NCI-H2081 (cell line): ENCODE measurements at places on chromosomes 16 and 17.

DNA sequence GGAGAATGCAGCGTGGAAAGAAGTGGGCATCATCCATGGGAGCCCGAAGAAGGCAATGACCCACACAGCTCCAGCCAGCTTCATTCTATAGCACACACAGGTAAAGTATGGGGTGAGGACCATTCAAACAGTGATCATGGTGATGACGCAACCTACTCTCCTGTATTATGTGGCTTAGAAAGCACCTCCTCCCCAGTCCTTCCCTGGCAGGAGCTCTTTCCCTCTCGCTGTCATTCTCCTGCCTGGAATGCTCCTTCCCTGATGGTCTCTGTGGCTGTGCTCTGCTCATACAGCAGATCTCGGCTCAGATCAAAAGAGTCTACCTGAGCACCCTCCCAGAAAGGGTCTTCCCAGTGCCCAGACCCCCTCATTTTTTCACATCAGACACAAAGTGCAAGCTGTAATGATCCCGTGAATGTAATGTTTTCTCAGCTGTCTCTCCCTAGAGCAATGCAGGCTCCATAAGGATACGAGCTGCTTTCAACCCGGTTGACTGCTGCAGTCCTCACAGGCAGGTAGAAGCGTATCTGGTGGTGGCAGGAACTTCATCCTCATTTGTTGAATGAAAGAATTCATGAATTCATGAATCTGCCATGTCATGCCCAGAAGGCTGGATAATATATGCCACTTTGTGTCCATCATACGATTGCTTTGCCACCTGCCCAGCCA is 248.8 kb downstream of the HS3ST3A1 start:
- no peak for DNase-seq

- no peak for DNase-seq
Observed at GRCh38 chr16:21101631-21102420, 48.8 kb downstream of the DNAH3 start.

GRCh38 chr17:70357190-70357589 is 187.9 kb downstream of the KCNJ2 start:
- DNase-seq = no peak

DNA sequence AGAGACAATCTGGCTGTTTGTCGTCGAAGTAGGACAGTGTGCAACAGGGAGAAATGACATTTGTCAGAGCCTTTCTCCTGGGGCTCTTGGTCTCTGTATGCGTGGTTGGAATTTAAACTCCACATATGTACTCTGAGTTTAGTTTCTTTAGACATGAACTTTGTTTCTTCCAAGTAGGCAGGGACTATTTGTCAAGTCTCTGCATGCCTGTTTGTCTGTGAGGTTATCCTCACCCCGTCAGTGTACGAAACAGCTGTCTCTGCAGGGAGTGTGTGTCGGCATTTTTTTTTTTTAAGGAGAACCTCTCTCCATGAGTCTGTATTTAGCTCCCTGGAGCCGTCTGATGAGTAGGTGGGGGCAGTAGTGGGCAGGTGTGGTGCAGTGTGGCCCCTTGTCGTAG is 29.7 kb downstream of the NDEL1 start:
- no peak for DNase-seq

DNA sequence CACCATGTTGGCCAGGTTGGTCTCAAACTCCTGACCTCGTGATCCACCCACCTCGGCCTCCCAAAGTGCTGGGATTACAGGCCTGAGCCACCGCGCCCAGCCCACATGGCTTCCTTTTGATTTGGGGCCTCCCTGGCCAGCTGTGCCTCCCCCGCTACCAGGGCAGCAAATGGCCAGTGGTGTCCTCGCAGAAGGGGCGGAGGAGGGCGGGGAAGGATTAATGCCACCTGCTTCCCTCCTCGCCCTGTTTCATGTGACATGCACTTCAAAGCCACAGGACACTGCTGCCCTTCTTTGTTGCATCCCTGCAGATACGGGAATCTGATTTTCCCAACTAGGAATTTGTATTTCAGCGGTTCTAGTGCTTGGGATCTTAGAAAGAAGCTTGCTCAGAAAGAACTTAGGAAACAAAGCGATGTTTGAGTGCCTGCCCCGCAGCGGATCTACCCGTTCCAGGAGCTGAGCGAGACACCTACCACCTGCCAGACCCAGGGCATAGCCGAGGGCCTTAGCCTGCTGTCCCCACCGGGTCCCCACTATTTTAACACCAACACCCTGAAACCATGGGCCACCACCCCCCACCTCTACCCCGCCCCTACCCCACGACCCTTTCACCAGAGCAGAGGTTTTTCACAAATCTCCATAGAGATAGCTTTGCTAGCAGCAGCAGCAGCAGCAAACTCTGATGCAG is 37.7 kb upstream of the CCDC182 start:
- no peak for DNase-seq

GRCh38 chr17:1413281-1413791 is 13.3 kb upstream of the YWHAE start:
- no peak for DNase-seq

GRCh38 chr16:56609463-56609921 is 1.1 kb downstream of the MT2A start:
- DNase-seq = peak; percentile 14

DNA sequence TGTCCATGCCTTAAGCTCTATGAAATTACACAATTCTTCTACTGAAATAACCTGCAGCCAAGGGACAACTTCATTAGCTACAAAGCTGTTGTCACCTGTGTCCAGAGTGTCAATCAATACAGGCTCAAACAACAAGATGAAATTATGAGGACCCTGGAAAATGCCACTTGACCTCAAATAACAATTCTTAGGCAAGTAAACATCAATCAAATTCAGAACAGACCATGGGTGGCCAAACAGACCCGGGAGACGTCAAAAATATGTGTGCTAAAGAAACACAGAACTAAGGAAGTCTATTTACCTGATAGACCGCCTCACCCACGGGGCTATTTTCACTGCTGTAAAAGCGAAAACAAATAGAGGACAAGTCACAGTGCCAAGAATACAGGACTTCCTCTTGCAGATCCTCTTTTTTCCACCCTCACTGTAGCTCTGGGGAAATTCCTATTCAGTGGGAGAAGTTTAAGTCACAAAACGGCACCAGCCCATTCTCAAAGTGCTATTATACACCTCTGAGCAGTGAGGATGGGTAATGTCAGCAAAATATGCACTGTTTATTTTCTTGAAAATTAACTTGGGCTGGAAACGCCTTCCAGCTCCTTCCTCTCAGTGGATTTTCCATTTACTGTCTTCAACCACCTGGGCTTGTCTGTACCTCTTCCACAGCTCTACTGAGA is 2.7 kb downstream of the LITAF start:
- peak; percentile 9 for DNase-seq

- DNase-seq = no peak
Observed at GRCh38 chr16:2432801-2433505, 3.7 kb downstream of the CCNF start.

- DNase-seq = no peak
Observed at GRCh38 chr17:18925187-18925586, 26.8 kb upstream of the SLC5A10 start.

- no peak for DNase-seq
Observed at GRCh38 chr16:71671165-71671564, 45.2 kb downstream of the MARVELD3 start.

- DNase-seq = no peak
Observed at GRCh38 chr17:37225465-37225864, 150.3 kb upstream of the C17orf78 start.

DNA sequence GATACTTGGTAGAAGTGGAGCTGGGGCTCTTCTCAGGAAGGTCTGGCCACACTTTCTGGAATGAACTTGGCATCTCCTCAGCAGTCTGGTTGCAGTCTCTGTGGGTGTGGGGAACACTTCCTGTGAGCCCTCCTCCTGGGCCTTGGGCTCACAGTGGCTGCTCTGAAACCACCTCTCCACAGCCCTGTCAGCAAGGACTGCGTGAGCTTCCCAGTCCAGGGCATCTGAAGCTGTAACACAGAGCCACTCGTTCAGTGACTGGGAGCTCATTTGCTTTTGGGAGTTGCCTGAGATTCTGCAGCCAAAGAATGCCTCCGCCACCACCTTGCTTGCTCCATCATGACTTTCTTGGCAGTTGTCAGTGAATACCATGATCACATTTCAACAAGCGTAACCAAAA is 60.0 kb downstream of the CLEC16A start:
- DNase-seq = no peak

GRCh38 chr17:56812901-56813388 is 20.8 kb downstream of the C17orf67 start:
- DNase-seq = no peak

DNA sequence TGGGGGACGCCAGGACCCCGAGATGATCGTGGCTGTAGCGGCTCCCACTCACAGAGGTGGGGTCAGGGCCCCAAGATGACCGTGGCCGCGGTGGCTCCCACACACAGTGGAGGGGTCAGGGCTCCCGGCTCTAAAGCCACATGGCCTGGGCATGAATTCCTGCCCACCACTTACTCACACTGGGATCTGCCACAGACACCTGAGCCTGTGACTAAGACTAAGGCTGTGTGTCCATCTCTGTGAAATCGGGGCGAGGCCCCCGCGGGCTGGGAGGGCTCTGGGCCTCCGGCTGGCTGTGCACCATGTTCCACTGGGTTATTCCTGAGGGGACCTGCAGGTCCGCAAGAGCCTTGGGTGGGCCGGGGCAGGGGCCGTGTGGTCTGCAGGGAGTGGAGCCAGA is 18.5 kb downstream of the ZFPM1 start:
- no peak for DNase-seq

- DNase-seq = no peak
Observed at GRCh38 chr17:35890774-35891155, 10.6 kb upstream of the CCL5 start.

GRCh38 chr16:76862901-76863300 is 328.1 kb upstream of the MON1B start:
- DNase-seq = no peak

DNA sequence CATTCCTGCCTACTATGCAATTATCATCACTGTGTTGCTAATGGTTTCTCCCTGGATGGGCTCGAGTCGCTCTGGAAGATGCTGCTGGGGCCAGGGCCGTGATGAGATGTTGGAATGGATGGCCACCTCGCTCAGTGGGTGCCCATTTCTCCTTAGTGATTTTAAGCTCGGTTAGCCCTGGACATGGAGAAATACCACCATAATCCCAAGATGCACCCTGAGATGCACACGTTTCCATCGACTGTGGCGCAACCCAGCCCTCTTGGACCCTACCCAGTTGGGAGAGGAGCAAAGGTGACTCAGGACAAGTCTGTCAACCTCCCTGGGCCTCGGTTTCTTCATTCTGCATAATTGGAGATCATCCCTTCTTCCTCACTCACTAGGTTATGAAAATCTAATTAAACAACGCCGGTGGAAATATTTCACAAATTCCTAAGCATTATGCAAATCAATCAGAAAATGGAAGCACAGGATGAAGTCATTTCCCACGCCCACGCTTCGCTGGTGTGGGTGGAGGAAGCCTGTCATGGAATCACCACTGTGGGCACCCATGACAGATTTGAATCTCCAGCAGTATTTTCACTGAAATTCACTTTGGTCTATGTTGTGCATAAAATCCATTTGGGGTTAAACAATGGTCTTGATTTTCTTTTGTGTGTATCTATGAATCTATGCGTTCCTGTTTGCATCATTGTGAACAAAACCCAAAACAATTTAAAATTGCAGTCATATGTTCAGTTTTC is 195.2 kb downstream of the AXIN2 start:
- DNase-seq = no peak

- no peak for DNase-seq
Observed at GRCh38 chr17:80750263-80750662, 205.6 kb downstream of the RPTOR start.

- DNase-seq = no peak
Observed at GRCh38 chr16:30119428-30119827, 3.6 kb downstream of the MAPK3 start.

DNA sequence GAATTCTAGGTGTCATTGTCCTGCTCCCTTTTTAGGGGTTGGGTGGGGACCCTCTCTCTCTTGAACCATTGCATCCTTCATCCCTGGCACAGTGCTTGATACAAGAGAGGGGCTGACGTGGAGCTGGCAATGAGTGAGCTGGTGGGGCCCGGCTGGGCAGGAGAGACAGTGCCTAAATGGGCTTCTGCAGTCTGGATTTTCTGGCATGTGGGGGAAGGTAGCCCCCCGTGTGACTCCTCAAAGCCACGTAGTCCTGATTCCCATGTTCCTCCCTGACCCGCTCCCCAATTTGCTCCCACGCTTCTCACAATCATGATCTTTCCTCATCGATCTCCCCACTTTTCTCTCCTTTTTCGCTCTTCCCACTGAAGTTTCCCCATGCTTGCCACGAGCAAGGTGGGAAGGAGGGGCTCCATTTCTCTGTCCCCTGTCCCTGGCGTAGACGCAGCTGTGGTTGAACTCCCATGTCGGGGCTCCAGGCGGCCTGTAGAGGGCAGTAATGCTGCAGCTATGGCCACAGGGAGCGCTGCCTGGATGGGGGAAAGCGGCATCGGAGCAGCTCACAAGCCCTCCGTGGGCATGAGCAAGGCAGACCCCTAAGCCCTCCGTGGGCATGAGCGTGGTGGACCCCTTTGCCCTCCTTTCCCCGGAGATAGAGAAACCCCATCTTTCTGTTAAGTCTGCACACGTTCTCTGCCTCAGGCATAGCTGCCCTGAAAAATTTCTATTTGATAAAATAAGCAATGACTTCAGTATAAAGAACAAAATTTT is 47.5 kb downstream of the HAPSTR1 start:
- peak; percentile 31 for DNase-seq
